ENCODE measurements at places on chromosomes 6 and 20. TPM values are rescaled to one million over a fixed set of nuclear protein-coding genes. Genes with fewer than 3 reads are reported as not detected.
A peak's percentile ranks its signal among the peaks of the same experiment; 100 is the strongest.

DNA sequence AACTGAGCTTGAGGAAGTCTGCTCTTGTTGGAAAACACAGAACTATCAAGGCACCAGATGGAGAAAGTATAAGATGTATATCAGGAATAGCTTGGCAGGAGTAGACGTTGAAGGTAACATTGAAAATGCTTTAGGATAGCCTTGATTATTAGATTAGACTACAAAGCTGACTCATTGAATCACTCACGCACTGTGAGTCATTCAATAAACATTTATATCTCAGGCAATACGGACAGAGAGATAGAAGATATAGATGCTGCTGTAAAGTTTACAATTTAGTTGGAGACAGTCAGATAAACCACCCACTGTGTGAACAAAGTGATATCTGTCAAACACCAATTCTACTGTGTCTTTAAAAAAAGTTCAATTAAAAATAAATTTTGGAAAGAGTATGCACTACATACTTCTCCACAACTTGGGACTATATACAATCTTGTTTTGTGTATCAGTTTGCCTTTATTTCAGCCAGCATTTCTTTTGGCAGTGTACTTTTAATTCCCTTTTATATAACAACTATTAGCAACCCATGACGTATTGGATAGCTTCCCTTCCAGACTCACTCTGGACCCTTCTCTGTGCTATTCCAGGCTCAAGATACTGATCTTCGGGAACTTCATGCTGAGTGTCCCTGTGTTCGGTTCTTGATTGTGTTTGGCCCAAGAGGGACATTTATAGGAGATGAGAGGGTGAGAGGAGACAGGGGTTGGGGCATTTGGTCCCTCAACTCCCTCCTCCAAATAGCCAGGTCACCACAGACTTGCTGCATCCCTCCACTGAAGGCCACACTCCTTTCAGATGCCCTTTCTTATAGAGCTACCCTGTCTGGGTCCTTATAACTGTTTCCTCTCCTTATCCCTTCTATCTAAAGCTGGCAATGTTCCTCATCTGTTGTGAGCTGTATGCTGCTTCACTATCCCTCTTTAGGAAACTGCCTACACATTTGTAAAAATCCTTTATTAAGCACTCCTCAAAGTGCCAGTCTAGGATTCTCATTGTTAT is 176.6 kb upstream of the PTPRK start:
- no peak for DNase-seq

- DNase-seq: no peak
These were observed 31.9 kb downstream of the HIVEP2 start for GRCh38 chr6:142913036-142913510.

- DNase-seq: no peak
These were observed 262.0 kb upstream of the JAG1 start for GRCh38 chr20:10935658-10936402.

- DNase-seq: peak; percentile 86
These were observed 51.4 kb upstream of the SAYSD1 start for GRCh38 chr6:39166189-39166911.

DNA sequence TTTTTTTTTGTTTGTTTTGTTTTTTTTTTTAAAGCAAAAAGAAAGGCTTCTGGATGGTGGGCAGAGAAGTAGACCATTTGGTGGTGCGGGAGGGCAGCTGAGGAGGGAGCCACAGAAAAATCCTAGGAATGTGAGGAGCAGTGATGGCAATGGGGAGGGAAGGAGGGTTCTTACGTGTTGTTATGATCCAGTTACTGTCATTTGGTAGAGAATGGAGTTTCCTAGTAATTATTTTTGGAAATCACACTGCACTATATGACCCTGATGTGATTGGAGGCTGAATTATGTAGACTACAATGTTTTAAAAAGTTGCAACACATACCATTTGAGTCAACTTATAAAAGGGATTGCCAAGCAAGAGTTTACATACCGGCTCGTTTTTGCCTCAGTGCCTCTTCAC is 22.1 kb downstream of the ADGRF5 start:
- DNase-seq: no peak

GRCh38 chr6:11092668-11093375 is 812 bp upstream of the SMIM13 start:
- no peak for DNase-seq

DNA sequence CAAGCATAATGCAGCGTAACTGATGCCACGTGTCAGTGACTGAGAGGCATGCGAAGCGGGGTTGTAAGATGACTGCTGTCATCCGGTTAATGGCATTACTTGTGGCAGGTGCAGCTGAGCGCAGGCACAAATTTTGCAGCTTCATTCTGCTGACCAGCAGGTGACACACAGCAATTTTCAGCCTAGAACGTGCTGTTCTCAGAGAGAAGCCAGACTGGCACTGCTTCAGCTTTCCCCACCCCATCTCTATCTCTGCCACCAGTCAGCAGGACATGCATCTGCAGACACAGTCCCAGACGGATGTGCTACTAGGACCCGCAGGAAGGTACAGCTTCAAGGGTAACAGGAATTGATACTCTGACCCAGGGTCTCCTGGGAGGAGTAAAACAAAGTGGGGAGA is 221.8 kb downstream of the KIF16B start:
- DNase-seq: no peak

DNA sequence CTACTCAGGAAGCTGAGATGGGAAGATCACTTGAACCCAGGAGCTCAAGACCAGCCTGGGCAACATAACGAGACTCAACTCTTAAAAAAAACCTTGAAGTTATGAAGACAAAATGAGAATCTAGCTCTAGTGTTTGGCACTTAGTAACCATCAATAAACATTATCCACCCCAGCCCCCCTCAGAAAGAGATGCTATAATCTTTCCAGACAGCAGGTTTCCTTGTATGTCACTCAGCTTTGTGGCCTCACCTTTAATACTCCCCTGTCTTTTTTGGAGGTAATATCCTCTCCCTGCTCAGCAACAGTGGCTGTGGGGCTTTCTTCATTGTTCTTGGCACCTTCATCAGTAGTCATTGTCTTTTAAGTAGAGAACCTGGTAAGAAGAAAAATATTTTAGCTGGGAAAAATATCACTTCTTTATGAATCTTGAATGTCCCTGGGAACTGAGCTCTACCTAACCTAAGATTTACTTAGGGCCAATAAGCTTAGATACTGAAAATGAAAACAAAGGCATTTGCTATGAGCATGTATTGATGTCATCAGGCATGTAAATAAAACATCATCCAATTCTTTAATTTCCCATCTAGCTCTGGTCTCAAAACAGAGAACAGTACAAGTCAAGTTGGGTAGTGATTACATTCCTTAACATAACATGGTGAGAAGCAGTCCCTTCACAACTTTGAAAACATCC is 46.1 kb downstream of the FKBP5 start:
- DNase-seq: no peak

- no peak for DNase-seq
These were observed 161.5 kb upstream of the CDH4 start for GRCh38 chr20:61090541-61090940.

DNA sequence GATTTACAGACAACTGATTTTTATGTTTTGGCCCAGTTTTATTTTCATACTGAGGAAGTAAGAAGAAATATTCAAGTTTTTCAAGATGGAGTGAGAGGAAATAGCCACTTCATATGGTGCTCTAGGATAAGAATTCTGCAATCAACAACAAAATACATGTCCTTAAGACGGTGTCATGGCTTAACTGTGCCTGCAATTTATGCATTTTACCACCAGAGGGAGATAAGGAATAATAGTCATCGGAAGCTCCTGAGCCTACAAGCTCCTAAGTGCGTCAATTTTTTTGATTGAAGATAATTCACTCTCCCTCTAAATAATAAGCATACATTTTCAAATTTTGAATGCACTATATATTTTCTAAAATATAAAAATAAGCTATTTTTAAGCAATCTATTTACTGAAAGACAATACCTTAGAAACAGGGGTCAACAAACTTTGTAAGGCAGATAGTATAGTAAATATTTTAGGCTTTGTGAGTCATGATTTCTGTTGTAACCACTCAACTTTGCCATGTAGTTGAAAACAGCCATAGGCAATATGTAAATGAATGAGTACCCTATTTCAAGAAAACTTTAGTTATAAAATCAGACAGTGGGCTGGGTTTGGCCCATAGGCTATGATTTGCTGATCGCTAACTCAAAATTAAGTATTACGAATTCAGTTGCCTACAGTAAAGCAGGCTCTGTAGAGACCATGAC is 230.9 kb upstream of the DTNBP1 start:
- no peak for DNase-seq

GRCh38 chr6:32432050-32432450 is 7.6 kb upstream of the HLA-DRA start:
- no peak for DNase-seq

GRCh38 chr6:142381845-142382378 is 80.1 kb downstream of the ADGRG6 start:
- no peak for DNase-seq

GRCh38 chr6:36853325-36853724 is 14.1 kb upstream of the CPNE5 start:
- DNase-seq: no peak

GRCh38 chr6:99378636-99379035 is 15.4 kb downstream of the COQ3 start:
- DNase-seq: no peak

DNA sequence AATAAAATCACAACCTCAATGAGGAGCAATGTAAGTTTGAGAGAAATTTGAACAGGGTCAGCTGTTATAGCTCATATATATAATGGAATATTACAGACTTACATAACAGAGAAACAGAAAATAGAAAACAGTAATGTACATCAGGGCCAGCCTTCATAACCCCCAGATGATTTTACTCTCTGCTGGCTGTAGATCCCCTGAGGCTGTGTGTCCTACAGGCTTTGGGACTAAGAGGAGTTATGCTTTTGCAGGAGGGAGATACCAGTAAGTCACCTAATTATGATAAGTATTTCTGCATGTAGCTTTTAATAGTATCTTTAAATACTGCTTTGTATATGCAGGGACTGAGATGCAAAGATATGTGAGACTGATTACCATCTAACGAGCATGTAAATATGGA is 105.8 kb upstream of the ASCC3 start:
- DNase-seq: no peak

- DNase-seq: no peak
These were observed 149.3 kb downstream of the CFAP61 start for GRCh38 chr20:20201639-20202038.

- DNase-seq: no peak
These were observed 135.9 kb upstream of the SOX4 start for GRCh38 chr6:21457647-21458046.

- DNase-seq: no peak
These were observed 1.4 kb downstream of the STMN3 start for GRCh38 chr20:63651942-63652191.

GRCh38 chr6:142966294-142966693 is 21.3 kb upstream of the HIVEP2 start:
- DNase-seq: no peak

DNA sequence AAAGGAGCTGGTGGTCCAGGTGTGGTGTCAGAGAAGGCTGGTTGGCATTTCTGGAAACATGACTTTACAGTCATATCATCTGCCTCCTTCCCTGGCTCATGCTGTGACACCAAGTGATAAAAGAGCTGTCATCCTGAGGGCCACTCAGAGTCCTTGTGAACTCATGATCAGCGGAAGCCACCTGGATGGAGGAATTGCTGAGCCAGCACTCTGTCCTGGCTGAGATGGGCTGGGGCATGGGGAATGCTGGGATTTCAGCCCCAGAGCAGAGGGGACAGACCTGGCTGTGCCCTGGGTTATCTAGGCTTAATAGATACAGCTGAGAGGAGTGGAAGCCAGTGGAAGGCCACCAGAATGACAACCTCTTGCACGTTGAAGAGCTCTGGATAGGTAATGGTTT is 214.3 kb downstream of the DHX35 start:
- no peak for DNase-seq

GRCh38 chr20:5678777-5679176 is 71.4 kb upstream of the SHLD1 start:
- DNase-seq: no peak

DNA sequence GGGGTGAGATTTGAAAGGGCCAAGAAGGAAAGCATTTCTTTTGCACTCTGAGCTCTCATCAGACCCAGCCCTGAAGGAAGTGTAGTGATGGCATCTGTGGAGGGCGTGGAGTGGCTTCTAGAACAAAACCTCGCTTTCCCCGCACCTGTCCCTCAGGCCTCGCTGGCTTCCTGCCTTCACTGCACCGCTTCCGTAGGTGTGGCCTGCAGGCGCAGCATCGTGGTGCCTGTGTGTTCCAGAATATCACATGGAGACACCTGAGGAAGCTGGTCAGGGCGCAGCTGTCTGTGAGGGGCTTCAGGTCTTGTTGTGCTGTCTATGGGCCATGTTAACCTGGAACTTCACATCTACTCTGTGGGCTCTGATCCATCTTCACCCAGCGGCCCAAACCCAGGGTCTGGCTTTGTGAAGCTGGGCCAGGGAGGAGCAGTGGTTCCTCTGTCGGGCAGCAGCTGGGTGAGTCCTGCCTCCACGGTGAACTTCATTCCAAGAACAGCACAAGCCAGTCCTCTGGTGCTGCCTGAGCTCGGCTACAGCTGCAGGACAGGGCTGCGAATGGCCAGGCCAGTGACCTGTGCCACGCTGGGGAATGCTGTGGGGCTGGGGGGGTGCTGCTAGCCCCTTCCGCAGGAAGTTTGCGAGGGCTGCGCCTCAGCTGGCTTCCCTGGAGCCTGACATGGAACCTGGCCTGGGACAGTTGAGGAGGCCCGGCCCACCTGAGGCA is 40.9 kb downstream of the DSTN start:
- peak; percentile 47 for DNase-seq

DNA sequence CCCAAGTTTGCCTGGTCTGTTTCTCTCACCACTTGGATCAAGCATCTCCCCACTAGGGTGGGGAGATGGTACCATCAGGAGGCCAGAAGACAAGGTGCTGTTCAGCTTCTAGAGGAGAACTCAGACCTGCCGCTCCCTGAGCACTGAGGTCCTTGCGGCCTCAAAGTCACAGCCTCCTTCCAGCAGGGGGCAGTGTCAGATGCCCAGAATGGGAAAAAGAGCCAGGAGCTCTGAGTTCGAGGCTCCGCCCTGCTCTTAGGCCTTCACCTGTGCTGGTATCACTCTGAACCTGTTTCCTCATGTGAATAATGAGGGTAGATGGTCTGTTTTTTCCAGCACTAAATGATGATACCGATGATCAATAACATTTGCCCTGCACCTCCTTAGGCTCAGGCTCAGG is 68.7 kb downstream of the TOX2 start:
- no peak for DNase-seq

GRCh38 chr20:6708010-6708409 is 59.5 kb upstream of the BMP2 start:
- peak; percentile 77 for DNase-seq

The OOEP gene
- total RNA-seq: not detected

The PREX1 gene
- 1.5 TPM for total RNA-seq

The SSTR4 gene
- not detected for total RNA-seq

The TRIM40 gene
- not detected for total RNA-seq

The MYCT1 gene
- 2.0 TPM for total RNA-seq

The TREM1 gene
- total RNA-seq: 2.8 TPM

The SPATA25 gene
- 0.83 TPM for total RNA-seq

The FAXC gene
- 1.3 TPM for total RNA-seq

The TCF15 gene
- 0.19 TPM for total RNA-seq

The OLIG3 gene
- total RNA-seq: not detected

The NHSL1 gene
- total RNA-seq: 4.8 TPM

The SEMG2 gene
- not detected for total RNA-seq

The ZNF76 gene
- 14.9 TPM for total RNA-seq

The NFATC2 gene
- 4.2 TPM for total RNA-seq

The SRC gene
- 30.4 TPM for total RNA-seq

The RHAG gene
- not detected for total RNA-seq

The PRSS16 gene
- 30.1 TPM for total RNA-seq

The PRRT1 gene
- 0.32 TPM for total RNA-seq
